Activated CD4-positive, CD25-positive, alpha-beta regulatory T cell (primary cell): ENCODE measurements at places on chromosomes 3 and 15.

- DNase-seq, result no peak
Measured at GRCh38 chr3:2958551-2958950, 151.6 kb downstream of the IL5RA start.

DNA sequence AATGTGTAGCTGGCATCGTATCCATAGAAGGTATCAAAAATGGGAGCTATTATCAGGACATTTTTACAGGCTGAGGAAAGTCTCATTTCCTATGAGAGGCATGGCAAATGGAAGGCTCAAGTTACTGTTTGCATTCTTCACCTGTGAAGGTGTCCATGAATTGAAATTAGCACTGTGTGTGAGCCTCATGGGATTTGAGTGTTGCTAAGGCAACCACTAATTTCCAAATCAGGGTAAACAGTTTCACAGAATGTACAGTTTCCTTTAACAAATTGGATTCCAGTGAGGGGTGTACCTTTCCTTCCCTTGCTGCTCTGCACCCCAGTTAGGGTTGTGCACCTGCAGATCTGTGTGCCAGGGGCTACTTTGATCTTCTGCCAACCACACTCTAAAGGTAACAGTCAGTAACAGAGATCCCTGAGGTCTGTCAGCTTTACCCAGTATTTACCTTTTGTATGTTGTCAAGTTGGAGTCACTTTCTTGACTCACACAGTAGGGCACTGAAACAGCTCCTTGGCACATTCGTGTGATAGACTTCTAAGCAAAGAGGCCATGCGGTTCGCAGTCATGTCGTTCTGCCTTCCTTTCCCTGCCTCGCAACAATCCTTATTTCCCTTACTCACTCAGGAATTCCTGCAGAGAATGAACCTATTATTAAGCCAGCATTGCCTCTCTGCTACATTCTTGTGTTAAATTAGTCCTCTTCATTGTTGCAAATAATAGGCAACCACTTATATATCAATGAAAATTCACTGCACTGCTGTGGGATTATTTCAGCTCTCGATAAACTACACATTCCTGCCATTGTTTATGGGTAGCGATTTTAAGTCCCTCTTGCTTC lies 129.8 kb upstream of the GBE1 start:
- DNase-seq, result no peak

- no peak for DNase-seq
Measured at GRCh38 chr3:42094128-42094527, 3.0 kb downstream of the TRAK1 start.

- DNase-seq, result no peak
Measured at GRCh38 chr3:129199366-129199765, 15.7 kb upstream of the CNBP start.

- DNase-seq, result no peak
Measured at GRCh38 chr3:46349484-46350261, 4.2 kb upstream of the CCR2 start.

DNA sequence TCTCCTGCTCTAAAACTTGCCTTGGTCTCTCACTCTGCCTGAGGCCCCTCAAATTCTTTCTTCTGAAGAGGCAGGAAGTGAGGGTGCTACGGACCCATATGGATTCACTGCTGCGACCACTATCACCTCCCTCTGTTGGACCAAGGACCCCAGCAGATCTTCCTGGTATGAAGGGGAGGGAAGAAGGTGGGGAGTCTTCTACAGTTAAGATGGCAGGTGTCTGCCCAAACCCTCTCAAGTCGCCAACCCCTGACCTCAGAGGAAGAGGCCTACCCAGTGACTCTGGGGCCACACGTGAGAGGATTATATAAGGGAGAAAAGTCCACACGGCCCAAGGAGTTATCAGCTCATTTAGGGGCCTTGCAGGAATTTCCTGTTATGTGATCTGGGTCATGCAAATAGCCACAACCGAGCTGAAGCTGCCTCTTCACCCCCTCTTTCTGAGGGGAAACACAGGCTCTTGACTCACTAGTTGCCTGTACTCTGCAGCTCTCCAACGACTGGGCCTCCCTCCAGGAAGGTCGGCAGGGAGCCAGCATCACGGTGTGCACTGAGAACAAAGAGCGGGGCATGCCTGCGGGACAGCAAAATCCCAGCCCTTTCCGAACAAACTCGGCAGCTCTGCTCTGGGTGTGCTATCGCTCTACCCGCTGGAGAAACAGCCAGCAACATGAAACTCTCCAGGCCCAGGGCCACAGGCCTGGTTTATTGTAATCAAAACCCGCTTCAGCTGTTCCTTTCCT lies 116.0 kb downstream of the XXYLT1 start:
- DNase-seq, result no peak

GRCh38 chr3:157527131-157527881 lies 24.1 kb upstream of the VEPH1 start:
- DNase-seq, result no peak
